ENCODE measurements at places on chromosomes 5 and 9.

GRCh38 chr5:142527234-142527633 lies 158.7 kb downstream of the FGF1 start:
- no peak for DNase-seq

DNA sequence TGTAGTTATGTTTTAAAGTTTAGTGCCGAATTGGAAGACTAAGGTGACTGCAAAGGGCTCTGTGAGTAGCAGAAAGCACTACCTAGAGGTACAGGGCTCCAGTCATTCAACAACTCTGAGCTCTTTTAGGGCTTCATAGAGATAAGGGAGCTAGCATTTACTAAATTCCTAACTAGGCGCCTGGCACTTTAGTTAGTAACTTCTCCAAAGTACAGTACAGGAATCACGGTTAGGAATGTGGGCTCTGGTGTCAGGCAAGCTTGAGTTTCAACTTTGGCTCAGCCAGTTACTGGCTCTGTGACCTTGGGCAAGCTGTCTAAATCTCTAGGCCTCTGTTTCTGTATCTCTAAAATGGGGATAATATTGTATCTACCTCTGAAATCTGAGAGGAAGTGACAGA lies 115.3 kb downstream of the SLIT3 start:
- DNase-seq = no peak

GRCh38 chr9:21434202-21435014 lies 5.8 kb upstream of the IFNA1 start:
- DNase-seq = peak; percentile 52

GRCh38 chr9:131032384-131032783 lies 23.4 kb downstream of the LAMC3 start:
- DNase-seq = no peak

DNA sequence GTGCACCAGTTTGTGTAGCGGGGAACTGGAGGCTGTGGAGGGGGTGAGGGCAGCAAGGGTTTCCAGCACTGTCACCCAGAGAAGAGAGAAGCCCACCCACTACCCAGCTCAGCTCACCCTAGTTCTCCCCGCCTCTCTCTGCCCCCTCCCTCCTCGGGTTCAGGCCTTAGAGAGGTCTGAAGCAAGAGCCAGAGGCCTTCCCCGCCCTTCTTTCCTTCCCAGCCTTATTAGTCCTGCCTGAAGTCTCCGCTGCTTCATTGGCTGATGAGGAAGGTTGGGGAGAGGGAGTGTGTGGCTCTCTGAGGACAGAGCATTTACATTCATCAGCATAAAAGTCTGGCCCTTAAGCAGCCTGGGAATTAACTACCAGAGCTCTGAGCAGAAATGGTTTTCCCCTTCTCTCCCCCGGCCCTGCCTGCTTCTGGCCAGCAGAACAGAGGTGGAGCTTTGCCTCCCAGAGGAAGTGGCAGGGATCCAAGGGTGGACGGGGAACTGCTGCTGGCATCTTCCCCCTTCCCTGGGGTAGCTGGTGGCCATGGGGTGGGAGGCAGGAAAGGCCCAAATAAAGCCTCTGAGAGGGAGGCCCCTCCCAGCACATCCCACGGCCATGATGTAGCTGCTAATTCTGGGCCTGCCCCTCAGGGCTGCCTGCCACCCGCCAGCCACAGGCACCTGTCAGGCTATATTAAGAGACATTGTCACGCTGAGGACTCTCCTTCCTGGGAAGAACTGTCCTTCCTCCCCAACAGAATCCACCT lies 4.1 kb downstream of the DNAJB5 start:
- no peak for DNase-seq

DNA sequence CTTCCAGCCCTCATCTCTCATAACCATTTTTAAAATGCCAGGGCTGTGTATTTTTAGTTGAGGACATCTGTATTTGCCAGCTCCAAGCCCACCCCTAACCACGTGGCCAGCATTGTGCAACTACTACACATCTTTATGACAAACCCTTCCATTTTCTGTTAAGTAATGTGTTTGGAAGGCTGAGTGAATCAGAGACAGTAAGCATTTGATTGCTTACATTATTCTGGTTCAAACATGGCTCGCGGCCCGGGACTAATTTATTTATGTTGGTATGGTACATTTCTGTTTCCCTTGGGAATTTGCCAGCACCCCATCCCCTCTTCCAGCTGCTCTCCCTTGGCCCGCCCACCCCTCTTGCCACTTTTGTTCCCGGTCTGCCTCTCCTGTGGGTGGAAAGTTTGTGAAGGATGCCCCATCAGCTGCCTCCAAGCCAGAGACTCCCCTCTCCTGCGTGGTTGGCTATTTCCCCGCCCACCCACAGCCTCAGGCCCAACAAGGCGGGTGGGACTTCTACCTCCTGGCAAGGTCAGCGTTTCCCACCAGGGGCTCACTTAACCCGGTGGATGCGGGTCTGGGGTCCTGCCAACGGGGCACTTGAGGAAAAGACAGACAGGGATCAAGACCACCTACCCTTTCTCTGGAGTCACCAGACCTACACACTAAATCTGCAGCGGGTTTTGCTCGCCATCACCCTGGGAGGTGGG lies 162.2 kb downstream of the HSD17B3 start:
- no peak for DNase-seq

- no peak for DNase-seq
Measured at GRCh38 chr5:89281211-89281610, 398.2 kb upstream of the MEF2C start.

DNA sequence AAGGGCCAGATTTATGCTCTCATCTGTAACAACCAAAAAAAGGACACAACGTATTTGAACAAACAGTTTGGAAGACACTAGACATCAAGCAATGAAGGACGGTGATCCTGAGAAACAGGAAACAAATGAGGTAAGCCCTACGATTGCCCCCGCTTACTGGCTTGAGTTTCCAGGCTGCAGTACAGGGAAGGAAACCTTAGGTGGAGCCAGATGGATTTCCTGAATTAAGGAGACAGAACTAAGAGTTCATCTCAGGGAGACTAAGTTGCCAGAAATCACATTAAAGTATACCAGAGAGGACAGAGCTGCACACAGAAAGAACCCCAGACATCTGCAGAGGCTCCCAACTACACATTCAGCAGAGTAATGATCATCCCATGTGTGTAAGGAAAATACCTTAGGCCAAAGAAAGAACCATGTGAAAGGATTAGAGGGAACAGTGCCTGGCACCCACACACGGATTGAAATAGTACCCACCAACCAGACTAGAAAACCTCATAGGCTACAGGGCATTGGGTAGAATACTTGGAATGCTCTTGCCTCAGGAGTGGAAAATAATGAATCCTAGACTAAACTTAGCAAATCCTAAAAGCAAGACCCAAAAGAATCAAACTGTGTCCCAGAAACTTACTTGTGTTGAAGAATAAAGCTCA lies 99.3 kb upstream of the NIPBL start:
- no peak for DNase-seq

DNA sequence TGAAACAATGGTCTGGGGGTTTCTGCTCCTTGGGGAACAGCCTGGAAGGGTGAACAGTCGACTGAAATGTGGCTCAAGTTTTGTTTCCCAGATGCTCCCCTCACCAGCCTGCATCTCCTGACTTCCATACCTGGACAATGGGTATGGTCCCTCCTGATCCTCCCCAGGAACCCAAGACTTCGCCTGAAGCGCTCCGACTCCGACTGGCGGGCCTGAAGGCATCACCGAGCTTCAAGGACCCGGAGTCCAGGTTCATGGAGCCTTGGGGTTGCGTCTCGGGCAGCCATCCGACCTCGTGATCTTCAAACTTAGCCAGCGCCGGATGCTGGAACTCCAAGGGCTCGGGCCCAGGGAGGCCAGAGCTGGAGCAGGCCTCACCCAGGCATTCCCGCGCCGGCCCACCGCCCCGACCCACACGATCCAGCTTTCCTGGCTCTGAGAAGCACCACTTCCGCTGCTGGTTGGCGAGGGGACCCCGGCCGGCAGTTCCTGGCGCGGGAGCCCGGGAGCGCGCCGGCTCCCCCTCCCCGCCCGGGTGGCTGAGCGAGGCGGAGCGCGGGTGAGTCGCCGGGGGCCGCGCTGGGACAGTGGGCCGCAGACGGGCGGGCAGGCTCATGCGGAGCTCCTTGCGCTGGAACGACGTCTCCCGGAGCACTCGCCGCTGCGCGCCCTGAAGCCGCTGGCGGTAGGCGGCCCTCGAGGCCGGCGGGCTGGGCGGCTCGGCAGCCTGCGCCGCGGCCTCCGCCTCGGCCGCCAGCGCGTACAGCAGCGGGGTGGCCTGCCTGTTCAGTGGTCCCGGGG lies 5.2 kb downstream of the SHROOM1 start:
- no peak for DNase-seq

DNA sequence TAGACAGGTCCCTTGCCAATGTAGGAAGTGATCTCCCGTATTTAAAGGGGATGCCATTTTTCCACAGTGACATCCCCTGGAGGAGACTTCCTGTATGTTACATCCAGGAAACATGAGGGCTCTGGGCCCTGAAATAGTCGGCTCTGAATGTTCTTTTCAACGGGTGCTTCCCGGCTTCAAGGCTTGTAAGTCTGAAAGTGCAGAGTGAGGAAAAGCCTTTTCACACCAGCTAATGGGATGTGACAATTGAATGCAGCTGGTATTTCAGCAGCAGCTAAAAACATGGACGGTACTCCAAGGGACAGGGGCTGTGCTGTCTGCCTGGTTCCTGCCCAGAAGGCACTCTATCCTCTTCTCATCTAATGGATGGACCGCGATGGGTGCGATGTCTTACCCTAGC lies 1.4 kb downstream of the IL9 start:
- DNase-seq = no peak

- no peak for DNase-seq
Measured at GRCh38 chr5:6287176-6287575, 91.2 kb downstream of the MED10 start.

GRCh38 chr5:176677209-176677939 lies 30.1 kb downstream of the TSPAN17 start:
- DNase-seq = no peak

DNA sequence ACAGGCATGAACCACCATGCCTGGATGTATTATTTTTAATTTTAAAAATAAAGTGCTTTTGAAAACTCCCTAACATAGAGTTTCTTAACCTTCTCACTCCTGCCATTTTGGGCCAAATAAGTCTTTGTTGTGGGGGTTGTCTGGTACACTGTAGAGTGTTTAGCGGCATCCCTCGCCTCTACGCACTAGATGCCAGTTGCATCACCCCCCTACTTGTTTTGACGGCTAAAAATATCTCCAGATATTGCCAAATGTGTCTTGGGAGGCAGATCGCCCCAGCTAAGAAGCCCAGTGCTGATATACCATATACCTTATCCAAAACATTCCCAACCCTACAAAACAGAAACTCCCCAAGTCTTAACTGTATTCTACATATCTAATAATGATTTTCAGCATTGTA lies 54.6 kb downstream of the SCAI start:
- no peak for DNase-seq

DNA sequence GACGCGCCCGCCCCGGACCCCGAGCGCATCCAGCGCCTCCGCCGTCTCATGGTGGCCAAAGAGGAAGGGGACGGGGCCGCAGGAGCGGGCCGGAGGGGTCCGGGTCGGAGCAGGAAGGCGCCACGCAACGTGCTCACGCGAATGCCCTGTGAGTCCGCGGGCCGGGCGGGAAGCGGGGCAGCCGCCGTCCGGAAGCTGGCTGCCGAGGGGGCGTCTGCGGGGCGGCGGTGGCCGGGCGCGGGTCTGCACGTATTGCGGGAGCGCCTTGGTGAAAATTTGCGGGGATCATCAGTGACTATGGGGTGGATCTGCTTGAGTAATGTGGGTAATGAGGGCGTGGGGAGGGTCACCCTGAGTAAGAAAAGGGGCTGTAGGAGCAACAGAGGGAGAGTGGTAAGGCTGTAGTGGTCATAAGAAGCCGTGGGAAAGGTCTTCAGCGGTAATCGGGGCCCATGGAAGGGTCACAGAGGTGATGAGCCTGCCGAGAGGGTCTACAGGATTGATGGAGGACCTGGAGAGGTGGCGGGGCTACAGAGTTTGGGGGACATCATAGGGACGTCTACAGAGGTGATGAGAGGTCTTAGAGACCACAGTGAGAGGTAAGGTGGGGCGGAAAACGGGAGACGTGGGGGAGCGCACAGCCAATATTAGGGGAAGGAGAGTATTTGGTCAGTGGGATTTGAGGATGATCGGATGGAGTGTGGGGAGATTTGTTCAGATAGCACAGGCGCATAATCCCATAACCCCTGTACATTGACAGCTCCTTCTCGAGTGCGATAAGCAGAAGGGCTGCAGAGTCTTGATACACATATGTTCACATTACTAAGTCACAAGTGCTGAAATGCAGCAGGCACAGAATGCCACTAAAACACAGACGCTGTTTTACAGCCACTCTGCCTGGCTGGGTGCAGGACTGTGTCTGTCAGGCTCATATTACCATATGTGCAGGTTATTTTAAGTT lies 819 bp downstream of the LSM11 start:
- peak; percentile 4 for DNase-seq

DNA sequence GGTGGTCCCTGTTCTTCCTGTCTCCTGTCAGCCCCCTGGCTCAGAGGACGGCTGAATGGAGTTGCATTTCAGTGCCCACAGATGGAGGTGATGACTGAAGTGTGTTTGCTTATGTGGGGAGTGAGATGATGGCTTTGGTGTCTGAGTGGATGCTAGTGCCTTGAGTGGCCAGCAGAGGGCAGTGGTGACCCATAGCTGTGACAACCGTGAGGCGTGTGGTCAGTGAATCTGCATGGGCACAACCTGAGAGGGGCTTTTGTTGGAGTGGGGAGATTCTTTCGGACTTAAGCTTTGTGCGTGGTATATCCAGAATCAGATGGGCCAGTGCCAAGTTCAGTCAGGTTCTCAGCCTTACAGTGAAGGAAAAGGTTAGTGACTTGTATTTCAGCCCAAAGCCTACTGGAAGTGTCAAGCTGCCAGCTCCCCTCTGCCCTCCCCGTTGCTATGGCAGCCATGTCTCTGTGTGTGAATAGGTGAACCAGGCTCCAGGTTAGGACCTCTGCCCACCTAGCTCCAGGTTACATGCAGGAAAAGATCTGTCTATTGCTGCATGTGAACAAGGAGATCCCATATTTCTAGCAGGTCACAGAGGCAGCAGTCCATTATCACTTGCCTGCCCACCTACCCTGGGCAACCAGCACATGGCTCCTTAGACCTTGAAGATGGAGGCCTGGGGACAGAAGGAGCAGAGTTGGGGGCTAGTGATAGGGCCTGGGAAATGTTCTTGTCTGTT lies 14.7 kb upstream of the CXXC5 start:
- peak; percentile 66 for DNase-seq

DNA sequence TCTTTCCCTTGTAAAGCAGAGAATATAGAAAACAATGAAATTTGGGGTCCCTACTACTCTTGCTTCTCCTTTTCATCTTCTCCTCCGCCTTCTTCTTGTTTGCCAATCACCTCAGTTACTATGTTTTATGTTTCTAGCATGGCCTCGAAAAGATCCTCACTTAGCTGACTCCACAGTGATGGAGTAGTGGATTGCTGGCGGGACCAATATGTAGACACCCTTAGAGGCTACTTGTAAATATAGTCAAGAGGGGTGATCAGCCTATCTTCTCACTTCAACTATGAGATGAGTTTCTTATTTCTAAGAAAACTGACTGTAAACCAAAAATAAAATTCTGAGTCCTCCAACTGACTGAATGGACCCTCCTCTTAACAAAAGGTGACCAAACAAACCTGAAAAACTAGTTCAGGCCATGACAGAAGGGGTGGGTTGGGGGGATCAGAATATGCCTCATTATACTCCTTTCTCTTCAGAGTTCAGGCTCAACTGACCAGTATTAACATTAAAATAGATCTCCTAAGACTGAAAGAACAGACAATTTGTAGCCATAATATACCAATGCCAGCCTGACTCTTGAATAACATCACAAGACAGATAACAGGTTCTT lies 829.0 kb downstream of the TLE4 start:
- no peak for DNase-seq

- DNase-seq = no peak
Measured at GRCh38 chr5:36135988-36136387, 15.7 kb downstream of the LMBRD2 start.

GRCh38 chr5:54296386-54296785 lies 14.0 kb downstream of the ARL15 start:
- DNase-seq = no peak
